ENCODE measurements at places on chromosomes 5 and 9.

DNA sequence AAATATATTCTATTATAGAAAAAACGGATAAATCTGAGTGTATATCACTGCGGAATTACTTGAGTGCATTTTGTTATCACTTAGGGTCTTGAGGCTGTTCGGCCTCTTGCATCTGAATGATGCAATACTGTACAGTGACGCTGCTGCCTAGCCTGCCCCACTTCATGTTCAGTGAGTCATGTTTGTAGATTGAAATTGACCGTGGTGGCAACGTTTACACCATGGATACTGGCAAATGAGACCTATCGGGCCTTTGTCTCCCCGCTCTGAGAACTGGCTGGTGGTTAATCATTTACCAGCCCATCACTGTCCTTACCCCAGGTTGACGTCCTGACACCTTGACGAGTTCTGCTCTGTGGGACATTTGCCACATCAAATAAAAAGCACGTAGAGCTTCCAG is 510.1 kb upstream of the ADAMTS16 start:
- no peak for DNase-seq

GRCh38 chr9:134525841-134526583 is 115.6 kb upstream of the COL5A1 start:
- DNase-seq = no peak

GRCh38 chr9:95820074-95820473 is 55.4 kb upstream of the ERCC6L2 start:
- no peak for DNase-seq

DNA sequence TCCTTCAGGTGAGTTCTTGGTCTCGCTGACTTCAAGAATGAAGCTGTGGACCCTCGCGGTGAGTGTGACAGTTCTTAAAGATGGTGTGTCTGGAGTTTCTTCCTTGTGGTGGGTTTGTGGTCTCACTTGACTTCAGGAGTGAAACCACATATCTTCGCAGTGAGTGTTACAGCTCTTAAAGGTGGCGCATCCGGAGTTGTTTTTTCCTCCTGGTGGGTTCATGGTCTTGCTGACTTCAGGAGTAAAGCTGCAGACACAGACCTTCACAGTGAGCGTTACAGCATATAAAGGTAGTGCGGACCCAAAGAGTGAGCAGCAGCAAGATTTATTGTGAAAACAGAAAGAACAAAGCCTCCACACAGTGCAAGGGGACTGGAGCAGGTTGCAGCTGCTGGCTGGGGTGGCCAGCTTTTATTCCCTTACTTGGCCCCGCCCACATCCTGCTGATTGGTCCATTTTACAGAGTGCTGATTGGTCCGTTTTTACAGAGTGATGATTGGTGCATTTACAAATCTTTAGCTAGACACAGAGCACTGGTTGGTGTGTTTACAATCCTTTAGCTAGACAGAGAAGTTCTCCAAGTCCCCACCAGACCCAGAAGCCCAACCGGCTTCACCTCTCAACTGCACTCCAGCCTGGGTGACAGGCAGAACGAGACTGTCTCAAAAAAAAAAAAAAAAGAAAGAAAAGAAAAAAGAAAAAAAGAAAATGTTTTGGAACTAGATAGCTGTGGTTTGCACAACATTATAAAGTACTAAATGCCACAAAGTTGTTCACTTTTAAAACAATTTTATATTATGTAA is 9.1 kb upstream of the ERMP1 start:
- peak; percentile 18 for DNase-seq

DNA sequence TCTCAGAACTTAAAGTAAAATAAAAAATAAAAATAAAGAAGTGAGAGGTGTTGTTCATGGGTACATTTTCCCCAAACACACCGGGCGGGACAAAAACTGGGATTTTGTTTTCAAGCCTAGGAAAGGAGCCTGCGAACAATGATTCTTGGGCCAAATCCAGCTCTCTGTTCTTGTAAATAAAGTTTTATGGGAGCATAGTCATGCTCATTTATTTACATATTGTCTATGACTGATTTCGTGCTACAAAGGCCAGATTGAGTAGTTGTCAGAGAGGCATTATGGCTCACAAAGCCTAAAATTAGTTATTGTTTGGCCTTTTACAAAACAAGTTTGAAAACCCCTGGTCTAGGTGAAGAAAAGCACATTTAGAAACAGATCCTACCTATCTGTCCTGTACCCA is 821.0 kb upstream of the GRAMD2B start:
- DNase-seq = no peak

GRCh38 chr5:180082633-180083420 is 11.3 kb upstream of the RNF130 start:
- no peak for DNase-seq

- no peak for DNase-seq
Observed at GRCh38 chr5:126872561-126873354, 95.8 kb downstream of the LMNB1 start.

- DNase-seq = no peak
Observed at GRCh38 chr9:90770182-90770738, 31.4 kb upstream of the SYK start.

DNA sequence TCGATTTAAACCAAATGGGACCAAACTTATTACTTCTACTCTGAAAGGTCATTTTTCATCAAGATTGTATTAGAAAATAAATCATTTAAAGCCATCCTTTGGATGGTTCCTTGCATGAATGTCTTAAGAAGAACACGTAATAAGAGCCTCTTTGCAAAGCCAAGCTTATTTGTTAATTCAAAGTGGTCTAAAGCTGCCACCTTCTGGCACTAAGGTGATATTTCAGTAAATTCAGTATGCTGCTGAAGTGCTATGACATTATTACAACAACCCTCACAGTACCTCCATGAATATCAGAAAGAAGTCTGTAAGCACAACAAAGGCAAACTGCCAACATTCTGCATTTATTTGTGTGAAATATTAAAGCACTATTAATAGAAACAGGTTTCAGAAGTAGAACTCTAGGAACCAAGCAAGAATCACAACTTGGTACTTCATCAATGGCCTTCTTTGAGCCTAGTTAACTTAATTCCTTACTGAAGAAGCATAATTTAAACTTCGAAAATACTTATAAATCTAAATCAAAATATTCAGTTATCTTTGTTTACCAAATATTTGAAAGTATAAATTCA is 53.1 kb upstream of the TYRP1 start:
- no peak for DNase-seq

DNA sequence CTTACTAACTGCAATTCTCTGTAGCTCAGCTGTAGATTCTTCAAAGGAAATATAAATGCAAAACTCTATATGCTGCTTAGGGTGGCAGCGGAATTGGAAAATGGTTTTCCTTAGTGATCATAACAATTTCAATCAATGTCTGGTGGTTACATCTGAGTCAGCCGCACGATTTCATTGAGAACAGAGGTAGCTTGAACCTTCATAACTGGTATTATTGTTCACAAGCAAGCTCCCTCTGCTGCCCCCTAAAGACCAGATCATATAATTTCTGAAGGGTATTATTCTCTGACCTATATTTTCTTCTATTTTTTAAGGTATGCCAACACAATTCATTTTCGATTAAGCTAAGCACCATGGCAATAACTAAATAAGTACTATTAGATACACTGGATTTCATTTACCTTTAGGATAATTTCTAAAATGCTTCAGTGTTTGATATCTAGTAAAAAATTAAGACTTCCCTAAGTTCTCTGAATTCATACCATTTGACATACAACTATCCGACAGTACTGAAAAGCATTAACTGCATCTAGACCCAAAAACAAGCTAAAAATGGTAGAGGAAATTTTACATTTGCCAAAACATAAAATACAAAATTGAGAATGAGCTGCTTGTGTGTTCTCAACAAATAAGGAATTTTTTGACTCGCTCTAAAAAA is 181.1 kb upstream of the SPEF2 start:
- DNase-seq = no peak

GRCh38 chr9:110089681-110090370 is 118.1 kb downstream of the C9orf152 start:
- no peak for DNase-seq

- DNase-seq = no peak
Observed at GRCh38 chr5:16659536-16659935, 42.7 kb upstream of the RETREG1 start.

DNA sequence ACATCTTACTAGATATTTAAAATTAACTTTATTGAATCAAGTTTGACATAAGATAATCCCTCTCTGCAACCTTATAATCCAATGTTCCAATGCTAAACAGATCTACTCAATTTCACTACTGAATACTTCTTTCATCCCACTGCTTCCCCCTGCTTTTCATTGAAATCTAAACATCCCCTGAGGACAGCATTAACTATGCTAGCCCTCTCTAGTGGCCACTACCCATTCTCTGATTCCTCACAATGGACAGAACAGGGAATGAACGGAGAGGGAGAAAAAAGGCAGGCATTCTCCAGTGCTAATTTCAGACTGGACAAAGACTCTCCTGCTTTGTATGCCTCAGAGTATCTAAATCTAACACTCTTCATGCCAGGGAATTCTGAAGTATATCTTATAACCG is 54.3 kb upstream of the RGS7BP start:
- no peak for DNase-seq

- DNase-seq = no peak
Observed at GRCh38 chr5:177437623-177438022, 9.0 kb upstream of the PRR7 start.

- no peak for DNase-seq
Observed at GRCh38 chr9:627336-627970, 214.0 kb upstream of the DMRT1 start.

DNA sequence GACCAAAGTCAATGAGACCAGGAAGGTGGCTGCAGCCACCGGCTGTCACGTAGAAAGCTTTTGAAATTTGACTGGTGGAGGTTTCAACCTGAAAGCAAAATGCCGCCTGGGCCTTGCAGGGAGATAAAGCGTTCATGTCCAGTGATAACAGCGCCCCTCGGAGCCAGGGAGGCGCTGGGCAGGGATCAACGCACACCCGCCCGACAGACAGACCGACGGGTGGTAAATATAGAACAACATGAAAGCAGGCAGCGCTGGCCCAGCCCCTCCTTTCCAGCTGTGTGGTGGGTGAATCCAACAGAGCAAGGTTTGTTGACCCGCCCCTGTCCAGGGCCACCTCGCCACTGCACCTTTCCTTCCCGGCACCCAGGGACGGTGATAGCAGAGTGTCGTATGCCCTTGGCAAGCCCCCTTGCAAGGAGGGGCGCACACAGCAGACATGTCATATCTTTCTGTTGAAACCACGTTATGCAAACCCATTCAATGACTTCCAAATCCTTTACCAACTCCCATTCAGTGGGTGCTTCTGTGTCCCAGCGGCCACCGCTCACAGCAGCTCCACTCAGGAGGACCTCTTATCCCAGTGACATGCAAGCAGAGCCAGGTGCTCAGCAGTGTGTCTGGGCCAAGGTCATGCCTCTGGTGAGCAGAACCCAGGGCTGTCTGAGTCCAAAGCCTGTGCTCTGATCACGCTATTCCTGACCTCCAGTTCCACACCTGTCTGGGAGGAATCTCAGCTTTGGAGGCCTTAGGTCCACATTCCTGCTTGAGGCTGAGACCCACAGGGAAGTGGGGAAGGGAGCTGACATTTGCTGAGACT is 38.7 kb downstream of the NKX2-5 start:
- DNase-seq = no peak

- no peak for DNase-seq
Observed at GRCh38 chr5:134479839-134480238, 45.6 kb upstream of the JADE2 start.

- DNase-seq = no peak
Observed at GRCh38 chr9:133513214-133514100, 11.3 kb downstream of the MYMK start.

Measured in activated CD8-positive, alpha-beta memory T cell treated with anti-CD3 and anti-CD28 coated beads for 1 hour (primary cell).